ENCODE measurements at places on chromosomes 4 and X. TPM values are rescaled to one million over a fixed set of nuclear protein-coding genes. Genes with fewer than 3 reads are reported as not detected.

GRCh38 chr4:8574796-8575370, 5.3 kb upstream of the GPR78 start:
- DNase-seq, result no peak

DNA sequence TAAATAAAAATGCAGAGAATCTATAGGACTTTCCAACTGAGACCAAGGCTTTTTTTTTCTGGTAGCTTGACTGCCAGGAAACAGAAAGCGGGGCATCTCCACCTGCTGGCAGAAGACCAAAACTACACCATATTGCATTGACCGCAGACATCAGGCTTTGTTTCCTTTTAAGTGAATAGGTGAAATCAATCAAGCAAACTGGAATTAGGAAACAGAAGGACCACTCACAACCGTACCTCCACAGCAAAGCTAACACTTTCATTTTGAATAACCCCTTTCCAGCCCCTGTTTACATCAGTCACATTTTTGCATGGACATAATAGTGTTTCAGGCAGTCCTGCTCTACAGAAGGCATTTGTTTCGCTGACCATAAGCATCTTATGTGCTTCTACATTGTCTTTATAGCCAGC, 218.2 kb downstream of the IDS start:
- peak; percentile 54 for DNase-seq

GRCh38 chr4:38490753-38491446, 173.1 kb upstream of the KLF3 start:
- DNase-seq, result no peak

DNA sequence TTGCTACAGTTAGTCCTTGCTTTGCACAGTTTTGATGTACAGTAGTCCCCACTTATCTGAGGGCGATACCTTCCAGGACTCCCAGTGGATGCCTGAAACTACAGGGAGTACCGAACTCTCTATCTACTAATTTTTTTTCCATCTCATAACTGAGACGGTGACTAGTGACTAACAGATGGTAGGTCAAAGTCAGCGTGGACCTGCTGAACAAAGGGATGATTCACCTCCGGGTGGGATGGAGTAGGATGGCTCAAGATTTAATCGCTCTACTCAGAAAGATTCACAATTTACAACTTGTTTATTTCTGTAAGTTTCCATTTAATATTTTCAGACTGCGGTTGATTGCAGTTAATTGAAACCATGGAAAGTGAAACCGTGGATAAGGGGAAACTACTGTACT, 655.8 kb downstream of the ZNF674 start:
- no peak for DNase-seq

- DNase-seq, result peak; percentile 57
Measured at GRCh38 chrX:130393451-130394074, 8.1 kb upstream of the GPR119 start.

- no peak for DNase-seq
Measured at GRCh38 chrX:133859336-133859735, 126.1 kb downstream of the GPC3 start.

DNA sequence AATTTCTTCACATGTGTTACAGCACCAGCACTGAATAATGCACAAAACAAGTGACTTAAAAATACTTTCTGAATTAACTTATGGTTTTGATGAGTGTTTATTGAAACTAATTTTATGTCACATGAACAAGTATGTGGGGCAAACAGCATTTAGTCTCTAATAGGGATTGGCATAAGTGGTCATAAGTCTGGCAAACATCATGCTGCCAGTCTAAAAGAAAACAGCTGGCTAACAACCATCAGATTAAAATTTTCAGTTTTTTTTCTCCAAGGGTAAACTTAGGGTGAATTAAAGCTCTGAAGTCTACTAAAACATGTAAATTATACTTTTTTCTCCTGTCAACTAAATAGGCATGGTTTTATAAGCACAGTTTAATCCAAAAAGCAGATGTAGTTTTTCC, 1014.2 kb downstream of the FAT4 start:
- no peak for DNase-seq

GRCh38 chr4:14644580-14645282, 357.6 kb upstream of the CPEB2 start:
- DNase-seq, result no peak

GRCh38 chr4:26178854-26179253, 142.0 kb upstream of the RBPJ start:
- no peak for DNase-seq

DNA sequence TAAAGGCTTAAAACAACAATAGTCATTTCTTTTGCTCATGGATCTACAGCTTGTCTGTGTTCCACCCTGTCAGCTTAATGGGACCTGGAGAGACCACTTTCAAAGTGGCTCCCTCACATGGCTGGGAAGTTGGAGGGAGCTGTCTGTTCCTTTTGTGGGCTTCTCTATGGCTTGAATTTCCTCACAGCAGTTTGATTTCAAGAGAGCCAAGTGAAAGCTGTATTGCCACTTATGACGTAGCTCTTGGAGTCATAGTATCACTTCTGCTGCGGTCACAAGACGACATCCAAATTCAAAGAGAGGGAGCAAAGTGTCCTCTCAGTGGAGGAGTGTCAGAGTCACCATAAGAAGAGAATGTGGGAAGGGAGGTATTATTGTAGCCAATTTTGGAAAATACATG, 22.7 kb upstream of the ACSL1 start:
- no peak for DNase-seq

GRCh38 chrX:105349476-105349875, 129.0 kb upstream of the TEX13A start:
- no peak for DNase-seq

DNA sequence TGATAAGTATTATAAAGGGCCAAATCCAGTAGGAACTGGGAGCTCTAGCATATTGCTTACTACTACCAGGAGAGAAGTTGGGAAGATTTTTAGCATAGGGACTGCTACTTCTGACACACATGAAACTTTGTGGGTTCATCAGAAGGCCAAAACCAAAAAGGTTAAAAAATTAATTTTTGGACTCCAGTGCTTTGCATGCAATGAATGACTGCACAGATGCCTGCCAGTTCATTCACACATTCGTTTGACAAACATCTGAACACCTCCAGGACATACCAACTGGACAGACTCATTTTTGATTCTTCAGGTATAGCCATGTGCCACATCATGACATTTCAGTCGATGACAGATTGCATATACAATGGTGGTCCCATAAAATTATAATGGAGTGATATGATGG, 79.8 kb downstream of the MID1IP1 start:
- DNase-seq, result no peak

DNA sequence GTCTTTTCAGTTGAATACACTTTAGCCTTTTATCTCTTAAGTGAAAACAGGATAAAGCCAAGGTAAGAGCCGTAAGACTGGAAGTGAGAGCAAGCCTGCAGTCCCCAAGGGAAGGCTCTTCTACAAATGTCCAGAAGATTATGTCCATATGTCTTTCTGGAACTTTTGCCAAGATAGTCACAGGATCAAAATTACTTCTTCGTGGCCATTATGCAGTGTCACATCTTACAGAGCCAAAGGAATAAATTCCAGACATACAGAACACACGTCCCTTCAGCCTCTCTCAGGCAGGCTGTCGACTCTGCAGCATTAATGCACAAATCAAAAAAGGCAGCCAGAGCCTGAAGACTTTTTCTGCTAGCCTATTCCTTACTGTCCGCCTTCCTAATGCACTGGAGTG, 10.9 kb upstream of the GATB start:
- no peak for DNase-seq

DNA sequence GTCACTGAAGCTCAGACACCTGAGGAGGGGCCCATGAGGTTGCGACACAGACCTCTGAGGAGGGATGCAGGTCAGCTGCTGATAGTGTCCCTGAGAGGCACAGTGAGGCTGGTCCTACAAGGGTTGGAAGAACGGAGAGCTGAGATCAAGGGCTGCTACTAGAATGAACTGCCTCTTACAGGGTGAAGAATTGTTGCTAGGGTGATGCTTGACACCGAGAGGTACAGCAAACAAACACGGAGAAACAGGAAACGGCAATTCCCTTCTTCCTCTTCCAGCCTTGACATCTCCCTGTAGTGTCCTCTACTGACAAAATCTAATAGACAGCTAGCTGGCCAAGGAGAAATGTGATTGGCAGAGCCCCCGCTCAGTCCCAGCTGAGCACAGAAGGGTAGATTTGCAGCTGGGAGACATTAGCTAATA, 11.8 kb upstream of the HPGDS start:
- DNase-seq, result no peak

GRCh38 chr4:20487852-20488251, 212.4 kb upstream of the PACRGL start:
- no peak for DNase-seq

- DNase-seq, result no peak
Measured at GRCh38 chr4:73723928-73724327, 16.4 kb upstream of the CXCL8 start.

DNA sequence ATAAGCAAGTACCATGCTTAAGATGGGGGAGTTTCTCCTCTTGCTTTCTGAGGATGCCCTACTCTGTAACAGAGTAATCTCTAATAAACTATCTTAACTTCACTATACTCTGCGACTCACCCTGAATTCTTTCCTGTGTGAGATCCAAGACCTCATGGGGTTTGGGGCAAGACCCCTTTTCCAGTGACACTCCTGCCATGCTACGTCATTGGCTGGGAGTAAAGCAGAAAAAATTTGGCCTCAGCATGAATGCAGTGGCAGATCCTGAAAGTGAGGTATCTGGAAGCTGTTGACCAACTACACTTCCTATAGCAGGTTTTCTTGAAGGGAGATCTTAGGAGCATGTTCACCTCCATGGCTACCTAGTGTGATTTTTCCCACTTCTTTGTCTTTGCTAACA, 109.1 kb upstream of the MED14 start:
- DNase-seq, result no peak

- no peak for DNase-seq
Measured at GRCh38 chr4:76991161-76991660, 41.7 kb downstream of the SEPTIN11 start.

- DNase-seq, result no peak
Measured at GRCh38 chrX:51975811-51976210, 82.4 kb downstream of the MAGED1 start.

GRCh38 chr4:112518675-112519074, 2.7 kb upstream of the NEUROG2 start:
- DNase-seq, result no peak

DNA sequence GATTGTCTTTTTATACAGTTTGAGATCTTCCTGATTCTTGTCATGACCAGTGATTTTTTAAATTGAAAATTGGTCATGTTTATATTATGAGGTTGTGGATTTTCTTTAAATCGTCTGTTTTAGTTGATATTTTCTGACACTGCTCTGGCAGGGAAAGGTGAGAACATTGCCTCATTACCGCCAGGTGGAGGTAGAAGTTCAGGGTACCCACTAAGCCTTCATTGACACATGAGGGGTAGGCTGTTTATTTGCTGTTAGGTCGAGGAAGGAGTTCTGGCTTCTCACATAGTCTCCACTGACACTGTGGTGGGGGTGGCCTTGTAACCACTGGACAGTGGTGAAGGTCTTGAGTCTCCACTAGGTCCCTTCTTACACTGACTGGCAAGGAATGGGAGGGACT, 117.6 kb upstream of the GPR101 start:
- DNase-seq, result peak; percentile 26

DNA sequence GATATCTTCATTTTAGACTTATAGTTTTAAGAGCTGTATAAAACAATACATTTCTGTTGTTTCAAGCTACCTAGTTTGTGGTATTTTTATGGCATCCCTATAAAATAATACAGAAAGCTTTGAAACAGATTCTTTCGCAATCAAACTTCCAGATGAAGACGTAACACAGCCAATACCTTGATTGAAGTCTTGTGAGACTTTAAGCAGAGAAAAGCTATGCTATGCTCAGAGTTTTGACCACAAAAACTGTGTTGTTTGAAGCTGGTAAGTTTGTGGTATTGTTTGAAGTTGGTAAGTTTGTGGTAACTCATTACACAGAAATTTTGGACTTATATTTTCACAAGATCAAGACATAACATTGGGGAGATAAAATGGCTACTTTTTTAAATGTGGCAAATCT, 201.8 kb upstream of the UGT8 start:
- DNase-seq, result no peak

DNA sequence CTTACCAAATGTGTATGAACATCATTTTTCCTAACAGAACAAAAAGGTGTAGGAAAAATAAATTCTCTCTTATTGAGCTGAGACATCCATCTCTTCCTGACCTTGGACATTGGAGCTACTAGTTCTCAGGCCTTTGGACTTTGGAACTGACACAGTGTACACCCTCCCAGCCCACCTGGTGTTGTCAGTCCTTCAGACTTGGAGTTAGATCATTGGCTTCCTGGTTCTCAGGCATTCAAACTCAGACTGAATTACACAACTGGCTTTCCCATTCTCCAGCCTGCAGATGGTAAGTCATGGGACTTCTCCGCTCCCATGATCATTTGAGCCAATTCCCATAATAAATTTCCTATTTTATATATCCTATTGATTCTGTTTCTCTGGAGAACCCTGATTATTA, 84.8 kb upstream of the EDNRA start:
- no peak for DNase-seq

DNA sequence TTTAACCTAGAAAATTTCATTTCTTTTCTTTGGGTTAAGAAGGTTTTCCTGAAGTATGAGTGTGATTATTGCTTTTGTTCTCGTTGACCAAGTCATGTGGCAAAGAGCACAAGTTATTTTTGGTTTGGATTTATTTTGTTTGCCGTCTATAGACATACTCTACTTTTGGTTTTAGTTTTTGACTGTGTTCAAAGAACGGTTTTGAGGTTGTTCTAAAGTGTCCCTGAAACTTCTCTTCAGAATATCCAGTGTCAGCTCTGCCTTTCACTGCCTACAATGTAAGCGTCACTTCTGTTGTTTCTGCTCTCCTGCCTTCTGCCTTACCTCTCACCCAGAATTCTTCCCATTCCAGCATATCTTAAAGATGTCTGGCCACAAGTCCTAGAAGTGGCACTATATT, 812.2 kb downstream of the C4orf33 start:
- no peak for DNase-seq

- no peak for DNase-seq
Measured at GRCh38 chrX:18119856-18120255, 100.8 kb downstream of the BEND2 start.

GRCh38 chr4:109248322-109248900, 54.0 kb downstream of the COL25A1 start:
- DNase-seq, result no peak

CXCL5 gene
- total RNA-seq, result 9.2 TPM

CDS1 gene
- total RNA-seq, result 7.5 TPM

TCEANC gene
- 2.7 TPM for total RNA-seq

HMX1 gene
- total RNA-seq, result 0.26 TPM

BEX1 gene
- total RNA-seq, result 51.7 TPM

TDO2 gene
- not detected for total RNA-seq

RBM41 gene
- 19.4 TPM for total RNA-seq

PHOX2B gene
- not detected for total RNA-seq

All from H9 (cell line).